Neural crest cell (in vitro differentiated cells): ENCODE measurements at places on chromosomes 4 and X. TPM values are rescaled to one million over a fixed set of nuclear protein-coding genes. Genes with fewer than 3 reads are reported as not detected.

The MAGEA12 gene
- not detected in 2 replicates for total RNA-seq

The MND1 gene
- total RNA-seq: 33.6 and 36.1 TPM in 2 replicates

The ZIC3 gene
- 2.2 and 2.3 TPM in 2 replicates for total RNA-seq

The GLRB gene
- 8.2 and 8.4 TPM in 2 replicates for total RNA-seq

The TRPC5OS gene
- not detected in 2 replicates for total RNA-seq

The ANAPC10 gene
- 19.4 and 22.6 TPM in 2 replicates for total RNA-seq

The ADH1A gene
- not detected in 2 replicates for total RNA-seq

GRCh38 chrX:129981752-129982299 lies 609 bp upstream of the BCORL1 start:
- DNase-seq: no peak

DNA sequence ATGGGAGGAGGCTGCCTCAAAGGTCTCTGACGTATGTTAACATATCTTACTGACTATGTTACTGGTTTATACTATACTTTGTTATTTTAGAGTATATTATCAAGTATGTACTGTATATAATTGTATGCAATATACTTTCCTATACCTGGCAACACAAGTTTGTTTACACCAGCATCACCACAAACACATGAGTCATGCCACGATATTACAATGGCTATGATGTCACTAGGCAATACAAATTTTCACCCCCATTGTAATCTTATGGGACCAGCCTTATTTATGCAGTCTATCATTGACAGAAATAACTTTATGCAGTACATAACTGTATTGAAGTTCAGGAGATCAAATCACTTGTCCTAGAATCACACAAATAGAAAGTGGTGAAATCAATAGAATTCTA lies 329.9 kb upstream of the SLC7A11 start:
- DNase-seq: no peak

DNA sequence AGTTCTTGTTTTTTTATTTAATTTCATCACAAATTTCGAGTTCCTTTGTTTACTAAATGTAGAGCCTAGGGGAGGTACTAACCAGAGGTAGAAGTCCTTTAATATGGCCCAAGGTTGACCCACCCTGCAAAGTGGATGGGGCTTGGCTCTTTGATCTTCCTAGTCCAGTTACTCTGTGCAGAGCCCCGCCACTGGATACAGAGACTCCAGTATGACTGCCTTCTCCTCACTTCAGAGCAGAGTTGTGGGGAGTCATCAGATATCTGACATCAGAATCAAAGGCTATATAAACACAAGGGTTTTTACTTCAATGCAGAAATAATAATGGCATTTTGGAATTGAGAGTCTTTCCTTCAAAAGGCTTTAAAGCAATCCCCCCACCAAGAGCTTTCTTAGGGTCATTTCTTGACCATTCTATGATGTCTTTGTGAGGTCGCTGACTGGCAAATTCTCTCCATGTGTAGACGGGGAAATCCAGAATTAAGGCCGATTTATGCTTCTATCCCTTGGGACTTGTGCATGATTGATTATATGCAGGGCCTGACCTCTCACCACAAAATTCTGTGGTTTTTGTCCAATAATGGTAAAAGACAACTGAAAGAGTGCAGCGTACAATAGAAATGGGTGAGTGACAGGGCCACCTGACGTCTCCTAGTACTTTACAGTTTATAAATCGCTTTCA lies 88.3 kb upstream of the CITED1 start:
- DNase-seq: no peak

GRCh38 chr4:118076958-118077766 lies 42.9 kb downstream of the NDST3 start:
- DNase-seq: no peak

DNA sequence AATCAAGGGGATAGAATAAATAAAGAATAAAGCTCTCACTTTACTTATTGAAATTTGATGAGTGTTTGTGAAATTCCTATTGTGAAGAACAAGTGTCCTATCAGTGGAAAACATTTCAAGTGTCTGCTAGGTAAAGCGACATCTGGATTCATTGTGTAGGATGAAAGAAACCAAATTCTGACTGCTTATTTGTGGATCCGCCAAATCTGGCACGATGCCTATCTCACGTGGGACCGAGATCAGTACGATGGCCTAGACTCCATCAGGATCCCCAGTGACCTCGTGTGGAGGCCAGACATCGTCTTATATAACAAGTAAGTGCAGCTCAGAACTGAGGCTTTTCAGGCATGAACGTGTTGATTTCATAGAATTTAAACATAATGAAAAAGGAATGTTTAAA lies 1.9 kb downstream of the CHRNA9 start:
- DNase-seq: no peak

DNA sequence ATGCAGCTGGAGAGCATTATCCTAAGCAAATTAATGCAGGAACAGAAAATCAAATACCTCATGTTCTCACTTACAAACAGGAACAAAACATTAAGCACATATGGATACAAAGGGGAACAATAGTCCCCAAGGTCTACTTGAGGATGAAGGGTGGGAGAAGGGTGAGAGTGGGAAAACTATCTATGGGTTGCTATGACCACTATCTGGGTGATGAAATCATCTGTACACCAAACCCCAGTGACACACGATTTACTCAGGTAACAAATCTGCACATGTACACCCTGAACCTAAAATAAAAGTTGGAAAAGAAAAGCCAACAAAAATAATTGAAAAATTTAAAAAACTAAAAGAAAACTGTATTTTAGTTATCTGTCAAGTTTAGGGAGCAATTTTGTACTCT lies 5.9 kb downstream of the HPGD start:
- DNase-seq: no peak

GRCh38 chr4:126364311-126364911 lies 1049.7 kb downstream of the FAT4 start:
- DNase-seq: no peak

DNA sequence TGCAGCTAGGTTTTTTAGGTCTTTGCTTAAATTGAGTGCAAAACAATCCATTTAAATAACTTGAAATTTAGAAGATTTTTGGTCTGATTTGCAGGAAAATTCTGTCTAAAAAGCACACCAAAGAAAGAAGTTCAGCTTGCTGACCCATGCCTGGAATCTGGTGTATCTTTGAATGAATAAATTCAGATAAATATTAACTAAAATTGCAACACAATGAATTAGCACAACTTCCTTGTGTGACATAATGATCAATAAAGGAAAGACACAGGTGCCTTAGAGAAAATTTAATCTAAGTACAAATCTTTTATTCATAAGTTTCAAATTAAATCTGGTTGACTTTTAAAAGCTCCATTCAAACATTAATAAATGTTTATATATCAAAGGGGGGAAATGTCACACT lies 791.5 kb upstream of the LCORL start:
- DNase-seq: no peak

GRCh38 chr4:39020130-39020529 lies 12.1 kb downstream of the TMEM156 start:
- no peak for DNase-seq

- no peak for DNase-seq
These were observed 2253.2 kb upstream of the TENM3 start for GRCh38 chr4:179989975-179990374.

GRCh38 chr4:81723927-81724587 lies 252.3 kb upstream of the RASGEF1B start:
- DNase-seq: no peak

- no peak for DNase-seq
These were observed 25.7 kb downstream of the SEPTIN6 start for GRCh38 chrX:119667111-119667878.

DNA sequence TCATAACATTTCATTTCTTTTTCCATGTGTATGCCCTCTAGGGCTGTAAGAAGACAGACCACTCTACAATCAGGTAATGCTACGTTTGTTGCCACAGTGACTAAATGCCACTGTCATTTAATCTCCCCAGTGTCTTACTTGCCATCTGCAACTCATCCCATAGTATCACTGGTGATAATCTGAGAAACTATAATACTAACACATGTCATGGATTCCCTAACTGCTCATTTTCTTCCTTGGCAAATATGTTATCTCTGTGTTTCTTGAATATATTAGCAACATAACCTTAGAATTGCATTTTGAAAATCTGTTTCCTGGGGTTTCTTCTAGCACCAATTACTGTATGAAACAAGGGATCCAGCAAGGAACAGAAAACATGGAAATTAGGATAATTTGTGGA lies 6.1 kb downstream of the F8A1 start:
- DNase-seq: no peak

DNA sequence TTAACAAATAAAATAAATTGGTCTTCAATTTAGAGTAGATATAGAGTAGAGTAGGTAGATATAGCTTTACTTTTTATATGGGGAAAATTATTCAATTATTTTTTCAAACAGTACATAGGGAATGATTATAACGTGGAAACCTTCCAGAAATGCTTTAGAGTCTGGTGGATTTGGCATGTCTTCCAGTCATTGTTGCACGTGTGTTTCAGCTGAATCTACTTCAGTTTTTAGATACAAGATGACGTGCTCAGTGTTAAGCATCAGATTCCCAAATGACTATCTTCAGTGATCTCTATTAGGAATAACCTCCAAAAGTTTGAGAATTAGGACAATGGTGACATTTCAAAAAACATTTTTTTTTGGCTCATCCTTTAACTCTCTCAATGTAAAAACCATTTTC lies 616.9 kb downstream of the ANKRD50 start:
- DNase-seq: no peak

DNA sequence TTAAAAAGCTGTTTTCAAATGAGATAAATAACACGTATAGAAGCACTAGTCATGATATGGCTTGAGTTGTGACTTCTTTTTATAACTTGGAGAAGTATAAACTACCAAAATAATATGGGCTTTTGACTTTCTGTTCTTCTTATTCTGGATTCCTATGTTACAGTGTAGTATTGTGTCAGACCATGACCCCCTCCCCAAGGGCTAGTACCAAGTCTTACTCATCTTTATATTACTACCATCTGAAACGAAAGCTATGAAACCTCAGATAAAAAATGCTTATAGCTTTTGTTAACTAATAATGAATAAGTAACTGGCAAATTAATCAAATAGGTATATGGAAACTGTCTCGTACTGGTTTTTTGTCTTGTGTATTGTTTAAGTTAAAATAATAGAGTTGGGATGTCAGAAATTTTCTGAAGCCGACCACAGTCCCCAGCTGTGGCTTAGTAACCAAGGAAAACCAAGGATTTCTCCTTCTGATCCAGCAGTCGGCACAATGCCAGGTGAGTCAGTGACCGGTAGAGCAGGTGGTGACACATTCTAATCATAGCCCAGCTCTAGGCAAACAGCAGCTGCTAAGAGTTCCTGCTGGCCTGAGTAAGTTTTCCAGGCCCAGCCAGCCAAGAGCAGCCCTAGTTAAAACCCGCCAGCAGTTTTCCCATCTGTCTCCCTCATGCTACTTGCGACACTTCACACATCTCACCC lies 163.3 kb upstream of the PRDX4 start:
- DNase-seq: no peak

GRCh38 chr4:67550857-67551256 lies 5.6 kb upstream of the CENPC start:
- no peak for DNase-seq

GRCh38 chr4:13368217-13368616 lies 115.9 kb downstream of the RAB28 start:
- no peak for DNase-seq
